Activated naive CD8-positive, alpha-beta T cell treated with anti-CD3 and anti-CD28 coated beads, Interleukin-2, amount 10 ng/mL, durations not matched to agents 7 days and 5 days (primary cell): ENCODE measurements at places on chromosomes 2 and 18.
A peak's percentile ranks its signal among the peaks of the same experiment; 100 is the strongest.

DNA sequence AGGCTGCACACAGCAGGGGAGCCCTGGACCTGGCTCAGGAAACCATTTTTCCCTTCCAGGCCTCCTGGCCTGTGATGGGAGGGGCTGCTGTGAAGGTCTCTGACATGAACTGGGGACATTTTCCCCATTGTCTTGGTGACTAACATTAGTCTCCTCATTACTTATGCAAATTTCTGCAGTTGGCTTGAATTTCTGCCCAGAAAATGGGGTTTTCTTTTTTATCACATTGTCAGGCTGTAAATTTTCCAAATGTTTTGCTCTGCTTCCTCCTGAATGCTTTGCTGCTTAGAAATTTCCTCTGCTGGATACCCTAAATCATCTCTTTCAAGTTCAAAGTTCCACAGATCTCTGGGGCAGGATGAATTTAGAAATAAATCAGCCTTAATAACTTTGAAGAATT is 78.2 kb downstream of the EHBP1 start:
- no peak for DNase-seq

- no peak for DNase-seq
Measured at GRCh38 chr2:200845194-200845593, 19.3 kb downstream of the CLK1 start.

GRCh38 chr2:62471816-62472215 is 34.2 kb downstream of the TMEM17 start:
- DNase-seq: no peak

DNA sequence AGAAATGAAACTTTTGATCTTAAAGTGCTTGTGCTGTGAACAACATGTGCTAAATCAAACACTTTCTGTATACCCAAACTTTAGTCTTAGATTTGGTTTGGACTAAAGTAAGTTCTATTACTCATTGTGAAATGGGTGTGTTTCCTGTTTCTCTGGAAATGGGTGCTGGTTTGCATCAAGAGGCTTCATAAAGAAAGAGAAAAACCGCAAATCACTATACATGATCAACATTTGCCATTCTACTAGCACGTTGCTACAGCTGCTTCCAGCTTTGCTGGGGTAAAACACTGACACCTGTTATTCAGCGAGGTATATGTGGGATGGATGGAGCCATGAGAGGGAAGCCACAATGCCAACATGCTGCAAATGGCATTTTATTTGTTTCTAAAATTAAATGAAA is 547.0 kb upstream of the ACVR2A start:
- DNase-seq: no peak

- DNase-seq: no peak
Measured at GRCh38 chr18:446941-447560, 53.5 kb downstream of the COLEC12 start.

GRCh38 chr2:8661736-8662135 is 20.1 kb upstream of the ID2 start:
- DNase-seq: no peak

- DNase-seq: no peak
Measured at GRCh38 chr2:37526323-37526722, 145.1 kb downstream of the CDC42EP3 start.

GRCh38 chr18:62389761-62390481 is 64.8 kb downstream of the TNFRSF11A start:
- DNase-seq: no peak

DNA sequence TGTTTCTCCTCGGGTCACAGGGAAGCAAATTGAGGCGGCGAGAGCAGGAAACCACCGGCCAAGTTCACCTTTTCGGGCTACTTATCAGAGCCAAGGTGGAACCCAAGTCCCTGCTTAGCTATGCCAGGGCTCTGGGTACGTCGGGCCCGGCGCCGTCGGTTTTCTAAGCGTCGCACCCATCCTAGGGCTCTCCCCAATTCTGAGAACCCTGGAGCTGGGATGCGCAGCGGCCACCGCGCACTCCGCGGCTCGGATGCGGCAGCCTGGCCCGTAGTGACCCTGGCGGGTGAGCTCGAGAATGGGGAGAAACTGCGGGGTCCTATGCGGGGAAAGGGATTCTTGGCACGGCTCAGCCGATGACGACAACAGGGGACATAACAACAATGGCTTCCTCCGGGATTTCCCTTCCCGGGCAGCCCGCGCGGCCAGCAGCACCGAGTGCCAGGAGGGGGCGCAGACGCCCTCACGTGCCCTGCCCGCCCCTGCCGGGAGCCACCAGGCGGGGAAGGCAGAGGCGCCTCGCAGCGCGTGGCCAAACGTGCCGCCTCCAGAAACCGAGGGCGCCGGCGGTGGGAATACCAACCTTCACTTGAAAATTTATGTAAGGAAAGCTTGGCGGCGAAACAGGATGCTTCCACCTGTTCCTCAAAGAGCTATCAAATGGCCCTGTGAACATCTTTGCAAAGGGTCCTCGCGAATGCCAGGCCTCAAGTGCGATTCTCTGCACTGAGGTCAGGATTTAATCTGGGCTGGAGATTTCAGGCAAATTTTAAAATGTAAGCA is 2.1 kb upstream of the SLC30A3 start:
- DNase-seq: peak; percentile 59
